ENCODE measurements at places on chromosomes 2 and 18. TPM values are rescaled to one million over a fixed set of nuclear protein-coding genes. Genes with fewer than 3 reads are reported as not detected.

NCL gene
- 80.4 TPM for total RNA-seq

SLC39A10 gene
- total RNA-seq: 13.1 TPM

EFR3B gene
- 1.4 TPM for total RNA-seq

CYP20A1 gene
- 36.5 TPM for total RNA-seq

AP1S3 gene
- 0.95 TPM for total RNA-seq

SP9 gene
- total RNA-seq: not detected

UGT1A4 gene
- not detected for total RNA-seq

NOTO gene
- not detected for total RNA-seq

CCDC150 gene
- 0.56 TPM for total RNA-seq

SOCS6 gene
- total RNA-seq: 20.3 TPM

NDC80 gene
- 1.6 TPM for total RNA-seq

RPS27A gene
- total RNA-seq: 786 TPM

RAD51AP2 gene
- not detected for total RNA-seq

ACTR2 gene
- 131 TPM for total RNA-seq

NXPH2 gene
- total RNA-seq: not detected

STK16 gene
- 11.7 TPM for total RNA-seq

EN1 gene
- not detected for total RNA-seq

DNA sequence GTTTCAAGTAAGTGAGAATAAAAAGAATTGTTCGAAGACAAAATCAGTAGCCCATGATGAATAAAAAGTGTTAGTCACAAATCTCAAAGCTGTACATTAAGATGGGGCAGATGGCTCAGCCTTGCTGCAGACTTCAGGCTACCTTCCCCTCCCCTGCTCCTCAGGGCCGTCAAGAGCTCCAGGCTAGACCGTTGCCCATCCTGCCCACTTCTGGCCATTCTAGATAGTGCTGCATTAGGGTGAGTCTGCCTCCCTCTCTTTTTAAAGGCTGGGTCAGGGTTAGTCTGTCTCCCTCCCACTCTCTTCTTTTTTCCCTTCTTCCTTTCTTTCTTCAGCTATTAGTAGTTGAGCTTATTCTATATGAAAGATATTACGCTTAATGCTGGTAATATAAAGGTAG lies 86.0 kb downstream of the MAPRE2 start:
- DNase-seq: no peak

DNA sequence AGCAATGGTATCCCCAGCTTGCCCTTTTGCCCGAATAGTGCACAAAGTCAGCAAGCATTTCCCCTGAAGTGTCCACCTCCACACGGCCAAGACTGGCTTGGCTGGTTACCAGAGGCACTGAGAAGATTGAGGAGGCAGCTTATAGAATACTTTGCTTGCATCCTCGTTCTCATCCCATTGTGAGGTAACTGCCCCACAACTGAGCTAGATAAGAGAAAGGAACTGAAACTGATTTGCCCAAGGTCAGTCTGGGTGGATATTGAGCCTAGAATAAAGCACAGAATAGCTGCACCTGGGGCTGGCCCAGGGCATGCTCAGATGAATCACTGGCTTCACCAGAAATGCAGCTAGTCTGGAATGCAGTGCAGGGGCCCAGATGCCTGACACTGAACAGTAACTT lies 32.7 kb upstream of the MAP4K3 start:
- no peak for DNase-seq

GRCh38 chr2:59167514-59167913 lies 926.4 kb upstream of the FANCL start:
- no peak for DNase-seq

DNA sequence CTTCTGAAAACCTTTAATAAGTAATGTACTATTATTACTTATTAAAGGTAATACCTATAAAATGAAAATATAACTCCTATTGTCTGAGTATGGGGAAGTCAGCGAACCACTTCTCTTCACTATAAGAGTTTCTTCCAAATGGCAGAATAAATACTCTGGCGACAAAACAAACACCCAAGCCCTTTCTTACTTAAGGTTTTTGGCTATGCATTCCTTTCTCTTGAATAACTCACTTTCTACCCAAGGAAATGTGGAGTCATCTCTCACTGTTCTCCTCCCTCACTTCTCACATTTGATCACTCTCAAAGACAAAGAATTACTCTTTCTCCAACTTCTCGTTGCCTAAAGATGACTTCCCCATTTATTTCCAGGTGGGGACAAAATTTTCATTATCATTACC lies 816.8 kb upstream of the CRIM1 start:
- DNase-seq: no peak

- DNase-seq: no peak
These were observed 27.5 kb upstream of the GBX2 start for GRCh38 chr2:236195726-236196125.

DNA sequence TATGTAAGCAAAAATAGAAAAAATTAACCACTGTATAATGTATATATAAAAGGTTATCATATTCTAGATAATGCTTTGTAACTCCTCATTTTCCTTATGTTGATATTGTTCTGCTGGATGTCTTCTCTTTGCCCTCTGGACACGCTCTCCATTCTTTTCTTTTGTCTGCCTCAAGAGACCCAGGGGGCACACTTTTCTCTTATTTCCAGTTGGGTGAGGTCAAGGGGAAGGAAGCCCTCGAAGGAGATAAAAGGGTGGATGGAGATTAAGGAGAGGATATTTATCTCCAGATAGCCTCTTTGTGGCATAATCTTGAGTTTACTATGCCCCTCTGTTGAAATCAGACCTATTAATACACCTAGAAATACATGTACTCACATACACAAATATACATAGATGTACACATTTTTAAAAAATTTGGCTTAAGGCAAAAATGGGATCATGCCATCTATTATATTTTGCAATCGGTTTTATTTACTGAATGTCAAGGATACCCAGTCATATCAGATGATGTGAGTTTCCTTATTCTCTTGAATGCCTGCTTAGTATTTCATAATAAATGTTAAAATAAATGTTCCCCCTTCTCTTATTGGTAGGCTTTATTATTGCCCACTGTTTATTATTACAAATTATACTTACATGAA lies 65.3 kb downstream of the LCLAT1 start:
- DNase-seq: no peak

DNA sequence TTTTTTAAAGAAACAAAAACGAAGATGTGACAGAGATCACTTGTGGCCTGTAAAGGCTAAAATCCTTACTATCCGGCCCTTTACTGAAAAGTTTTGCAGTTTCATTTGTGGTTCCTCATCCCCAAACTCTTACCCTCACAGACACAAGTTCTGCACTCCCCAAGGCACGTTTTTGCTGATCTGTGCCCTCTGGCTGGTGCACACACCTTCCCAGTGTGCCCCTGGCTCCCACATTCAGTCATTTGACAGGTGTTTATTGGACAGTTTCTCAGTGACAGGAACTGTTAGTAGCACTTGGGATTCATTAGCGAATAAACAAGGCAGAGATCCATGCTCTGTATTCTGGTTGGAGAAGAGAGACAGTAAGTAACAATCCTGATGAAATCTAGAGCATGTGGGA lies 22.8 kb downstream of the ZAP70 start:
- DNase-seq: no peak

DNA sequence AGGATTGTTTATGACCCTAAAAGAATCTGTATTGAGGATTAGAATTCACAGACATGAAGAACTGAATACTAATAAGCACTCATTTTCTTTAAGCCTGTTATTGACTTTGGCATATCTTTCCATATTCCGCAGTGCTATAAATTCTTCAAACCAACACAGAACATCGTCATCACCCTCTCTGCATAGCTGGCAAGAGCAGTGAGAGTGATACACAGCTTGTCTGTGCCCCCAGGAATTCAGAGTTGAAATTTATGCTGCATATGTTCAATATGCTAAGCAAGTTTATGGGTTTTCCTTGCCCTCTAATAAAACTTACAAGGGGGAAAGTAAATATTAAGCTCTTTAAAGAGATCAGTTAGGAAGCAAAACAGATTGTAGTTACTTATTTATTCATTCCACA lies 32.7 kb downstream of the CTLA4 start:
- no peak for DNase-seq

DNA sequence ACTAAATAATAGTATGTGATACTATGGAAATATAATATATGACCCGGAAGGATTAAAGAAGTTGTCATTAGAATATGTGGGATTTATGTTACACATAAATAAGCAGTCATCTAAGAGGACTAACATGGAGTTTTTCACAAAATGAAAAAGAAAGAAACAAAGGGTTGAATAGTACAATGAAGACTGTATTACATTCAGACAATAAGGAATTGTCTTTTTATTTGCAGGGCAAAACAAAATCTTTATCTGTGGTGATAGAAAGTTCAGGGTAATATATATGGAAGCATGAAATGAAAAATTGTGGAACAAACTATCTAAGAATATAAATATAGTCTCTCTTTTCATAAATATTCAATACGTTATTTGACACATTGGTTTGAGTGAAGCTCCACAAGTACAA lies 5.8 kb downstream of the ERMN start:
- DNase-seq: no peak

- no peak for DNase-seq
These were observed 28.1 kb downstream of the COL4A3 start for GRCh38 chr2:227192491-227192890.

GRCh38 chr2:17869128-17869527 lies 9.3 kb upstream of the KCNS3 start:
- DNase-seq: no peak

- no peak for DNase-seq
These were observed 154.7 kb upstream of the TNP1 start for GRCh38 chr2:217014328-217015105.

GRCh38 chr18:61935362-61935761 lies 42.6 kb upstream of the RNF152 start:
- DNase-seq: no peak

GRCh38 chr2:221096706-221097567 lies 475.2 kb downstream of the EPHA4 start:
- DNase-seq: no peak

DNA sequence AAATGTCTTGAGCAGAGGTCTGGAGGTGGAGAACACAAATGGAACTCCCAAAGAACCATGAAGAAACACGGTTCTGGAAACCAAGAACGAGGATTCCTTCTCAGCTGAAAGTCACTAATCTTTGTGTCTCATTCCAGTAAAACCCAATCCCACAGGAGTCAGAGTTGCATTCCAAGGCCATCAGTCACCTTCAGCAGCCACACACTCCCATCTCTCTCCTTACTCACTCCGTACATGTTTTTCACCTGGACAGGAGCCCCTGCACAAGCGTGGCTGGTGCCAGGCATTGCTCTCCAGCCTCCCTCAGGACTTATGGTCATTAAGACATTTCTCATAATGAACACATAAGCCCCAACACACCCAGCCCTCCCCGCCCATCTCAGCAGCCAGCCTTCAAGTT lies 175.4 kb upstream of the SIX2 start:
- no peak for DNase-seq

GRCh38 chr2:223523551-223524001 lies 78.6 kb downstream of the SCG2 start:
- no peak for DNase-seq

- no peak for DNase-seq
These were observed 153.6 kb upstream of the COL3A1 start for GRCh38 chr2:188820576-188820975.

DNA sequence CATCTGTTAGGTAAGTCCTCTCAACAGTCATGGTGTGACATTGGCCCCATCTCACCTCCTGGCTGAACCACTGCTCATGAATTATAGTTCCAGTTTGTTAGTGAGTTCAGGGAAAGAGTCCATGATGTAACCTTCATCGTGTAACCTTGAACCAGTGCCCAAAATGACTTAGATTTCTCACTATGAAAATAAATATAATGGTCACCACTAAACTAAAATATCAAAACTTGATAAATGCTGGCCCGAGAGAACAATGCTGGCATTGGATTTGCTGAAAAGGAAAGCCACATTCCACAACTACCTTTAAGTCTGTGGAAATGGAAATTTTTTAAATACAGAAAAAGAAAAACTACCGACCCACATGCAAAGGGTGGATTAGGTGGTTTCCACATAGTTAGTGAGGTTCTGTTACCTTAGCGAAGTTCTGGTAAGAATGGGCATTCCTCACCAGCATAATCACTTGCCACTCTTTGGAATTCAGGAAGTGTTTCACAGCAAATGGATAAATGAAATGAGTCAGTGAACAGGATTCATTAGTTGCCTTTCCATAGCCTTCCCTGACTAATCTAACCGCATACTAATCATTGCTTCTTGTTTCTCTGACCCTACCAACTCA lies 133.9 kb upstream of the CTAGE1 start:
- DNase-seq: no peak

GRCh38 chr2:62627667-62628066 lies 77.8 kb upstream of the EHBP1 start:
- no peak for DNase-seq

- no peak for DNase-seq
These were observed 57.5 kb downstream of the PAX3 start for GRCh38 chr2:222241128-222241870.

GRCh38 chr2:231228223-231228622 lies 29.8 kb downstream of the ARMC9 start:
- DNase-seq: no peak

GRCh38 chr2:112646102-112646719 lies 472 bp downstream of the SLC20A1 start:
- DNase-seq: no peak

DNA sequence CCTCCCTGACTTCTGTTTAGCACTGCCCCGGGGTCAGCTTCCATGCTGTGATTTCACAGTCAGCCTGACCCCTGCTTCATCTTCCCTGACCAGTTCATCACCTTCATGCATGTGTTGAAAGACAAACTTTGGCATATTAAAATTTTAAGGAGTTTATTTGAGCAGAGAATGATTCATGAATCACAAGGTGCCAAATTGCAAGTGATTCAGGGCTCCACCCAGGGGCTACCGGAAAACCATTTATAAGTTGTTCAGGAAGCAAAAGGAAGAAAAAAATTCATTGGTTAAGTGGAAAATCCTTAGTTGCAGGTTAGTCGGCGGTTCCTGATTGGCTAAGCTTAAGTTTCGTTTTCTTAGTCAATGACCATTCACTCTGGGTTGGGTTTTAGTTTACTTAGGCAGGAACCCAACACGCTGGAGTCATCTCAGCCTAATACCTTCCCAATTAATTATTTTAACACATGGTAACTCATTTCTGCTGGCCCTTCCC lies 10.6 kb downstream of the IL1F10 start:
- no peak for DNase-seq

DNA sequence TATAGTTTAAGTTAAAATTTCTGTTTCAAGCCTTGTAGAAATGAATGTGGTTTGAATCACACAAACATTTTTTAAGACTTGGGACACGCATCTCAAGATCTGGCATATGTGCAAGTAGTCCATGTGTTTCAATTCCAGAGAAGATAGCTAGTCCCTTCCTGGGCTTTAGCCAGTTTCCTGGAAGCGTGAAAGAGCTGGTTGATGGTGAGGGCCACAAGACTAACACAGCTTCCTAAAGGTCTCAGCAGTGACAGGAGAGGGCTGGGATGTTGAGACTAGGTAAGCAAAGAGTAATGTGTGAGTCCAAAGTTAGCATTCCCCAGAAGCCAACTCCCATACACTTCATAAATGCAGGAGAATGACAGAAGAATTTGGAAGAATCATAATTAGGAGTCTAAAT lies 111.9 kb upstream of the MAP2 start:
- DNase-seq: no peak

All from thoracic aorta (tissue), 2 donors.